ENCODE measurements at places on chromosomes 5 and 9. TPM values are rescaled to one million over a fixed set of nuclear protein-coding genes. Genes with fewer than 3 reads are reported as not detected.
A peak's percentile ranks its signal among the peaks of the same experiment; 100 is the strongest.

SHC3 gene
- 0.29 TPM for polyA plus RNA-seq

DNA sequence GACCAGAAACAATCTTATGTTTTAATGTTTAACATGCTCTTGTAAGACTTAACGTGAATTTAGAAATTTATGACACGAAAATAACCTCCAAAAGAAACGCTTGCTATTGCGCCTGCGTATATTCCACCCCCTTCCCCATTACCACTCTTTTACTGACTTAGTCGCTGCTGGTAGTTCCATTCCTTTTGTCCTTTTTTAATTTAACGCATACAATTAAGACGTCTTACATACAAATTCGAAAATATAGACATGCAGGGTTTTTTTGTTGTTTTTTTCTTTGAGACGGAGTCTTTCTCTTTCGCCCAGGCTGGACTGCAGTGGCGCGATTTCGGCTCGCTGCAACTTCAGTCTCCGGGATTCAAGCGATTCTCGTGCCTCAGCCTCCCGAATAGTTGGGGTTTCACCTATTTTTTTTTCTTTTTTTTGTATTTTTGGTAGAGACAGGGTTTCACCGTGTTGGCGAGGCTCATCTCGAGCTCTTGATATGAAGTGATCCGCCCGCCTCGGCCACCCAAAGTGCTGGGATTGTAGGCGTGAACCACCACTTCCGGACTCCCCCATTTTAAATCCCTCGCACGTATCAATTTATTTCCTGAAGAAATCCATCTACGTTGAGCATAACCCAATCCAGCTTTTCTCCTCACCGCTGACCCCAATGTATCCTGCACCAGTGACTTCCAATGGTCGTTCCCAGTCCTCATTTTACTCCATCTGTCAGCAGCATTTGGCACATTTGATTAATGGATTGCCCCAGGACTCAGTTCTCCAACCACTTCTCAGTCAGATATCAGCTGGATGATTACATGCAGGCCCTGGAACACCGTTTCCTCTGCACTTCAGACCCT, 684 bp upstream of the MED7 start:
- peak; percentile 60 for DNase-seq

PCDHGA6 gene
- 2.2 TPM for polyA plus RNA-seq

PLPPR1 gene
- not detected for polyA plus RNA-seq

PCDHB4 gene
- polyA plus RNA-seq = 1.3 TPM

GRCh38 chr5:80837679-80838078, 122.5 kb upstream of the RASGRF2 start:
- no peak for DNase-seq

FOXD4L6 gene
- not detected for polyA plus RNA-seq

GRCh38 chr9:121242959-121243346, 25.0 kb upstream of the GSN start:
- no peak for DNase-seq

DNA sequence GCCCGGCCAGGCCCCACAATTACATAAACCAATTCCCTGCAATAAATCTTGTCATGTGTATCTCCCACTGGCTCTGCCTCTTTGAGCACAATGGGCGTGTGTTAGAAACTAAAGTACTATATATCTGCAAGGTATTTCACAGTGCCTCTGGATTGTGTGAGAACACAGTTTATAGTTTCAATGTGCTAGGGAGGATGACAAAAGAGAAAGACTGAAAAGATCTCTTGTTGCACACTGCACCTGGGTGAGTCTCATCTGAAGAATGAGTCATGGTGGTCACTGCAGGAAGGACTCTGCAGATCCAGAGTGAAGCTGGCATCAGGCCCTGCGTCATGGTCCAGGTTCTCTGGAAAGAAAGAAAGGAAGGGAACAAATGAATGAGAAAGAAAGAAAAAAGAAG, 20.7 kb upstream of the CTSV start:
- DNase-seq = no peak

DNA sequence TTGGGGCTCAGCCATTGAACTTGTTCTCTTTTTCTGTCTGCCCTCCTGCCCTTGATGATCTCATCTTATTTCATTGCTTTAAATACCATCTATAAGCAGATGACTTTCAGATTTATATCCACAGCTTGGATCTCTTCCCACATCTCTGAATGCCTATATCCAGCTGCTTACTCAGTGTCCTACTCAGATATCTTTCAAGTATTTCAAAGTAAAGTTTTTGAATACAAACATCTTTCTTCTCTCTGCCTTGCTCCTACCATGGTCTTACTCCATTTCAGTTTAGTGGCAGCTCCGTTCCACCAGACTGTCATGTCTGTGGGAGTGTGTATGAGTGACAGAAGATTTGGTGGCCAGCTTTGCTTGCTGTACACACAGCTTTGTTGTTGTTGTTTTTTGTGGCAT, 59.7 kb downstream of the ERBIN start:
- no peak for DNase-seq

GRCh38 chr5:110753600-110753999, 14.8 kb downstream of the SLC25A46 start:
- no peak for DNase-seq

SLC25A2 gene
- 0.14 TPM for polyA plus RNA-seq

DNA sequence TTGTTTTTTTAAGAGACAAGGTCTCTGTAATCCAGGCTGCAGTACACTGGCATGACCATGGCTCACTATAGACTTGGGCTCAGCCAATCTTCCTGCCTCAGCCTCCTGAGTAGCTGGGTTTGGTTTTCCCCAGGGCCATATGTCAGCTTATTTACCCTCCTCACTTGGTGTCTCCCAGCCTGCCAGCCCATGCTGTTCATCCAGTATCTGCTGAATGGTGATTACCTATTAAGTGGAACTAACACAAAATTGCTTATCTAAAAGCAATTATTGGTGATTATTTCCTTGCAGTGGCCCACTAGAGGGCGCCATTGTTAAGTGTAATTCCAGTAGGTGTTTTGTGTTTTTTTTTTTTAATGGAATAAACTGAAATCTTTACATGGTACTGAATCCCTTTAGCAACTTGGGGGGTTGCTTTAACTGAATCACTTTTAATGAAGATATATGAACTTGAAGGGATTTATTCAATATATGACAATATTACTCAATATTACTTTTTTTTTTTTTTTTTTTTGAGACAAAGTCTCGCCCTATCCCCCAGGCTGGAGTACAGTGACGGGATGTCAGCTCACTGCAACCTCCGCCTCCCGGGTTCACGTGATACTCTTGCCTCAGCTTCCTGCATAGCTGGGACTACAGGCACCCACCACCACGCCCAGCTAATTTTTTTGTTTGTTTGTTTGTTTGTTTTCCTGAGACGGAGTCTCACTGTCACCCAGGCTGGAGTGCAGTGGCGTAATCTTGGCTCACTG, 13.8 kb downstream of the EXOSC2 start:
- peak; percentile 71 for DNase-seq

All from right cardiac atrium (tissue), 5 donors.